ENCODE measurements at places on chromosomes 2 and 18.

DNA sequence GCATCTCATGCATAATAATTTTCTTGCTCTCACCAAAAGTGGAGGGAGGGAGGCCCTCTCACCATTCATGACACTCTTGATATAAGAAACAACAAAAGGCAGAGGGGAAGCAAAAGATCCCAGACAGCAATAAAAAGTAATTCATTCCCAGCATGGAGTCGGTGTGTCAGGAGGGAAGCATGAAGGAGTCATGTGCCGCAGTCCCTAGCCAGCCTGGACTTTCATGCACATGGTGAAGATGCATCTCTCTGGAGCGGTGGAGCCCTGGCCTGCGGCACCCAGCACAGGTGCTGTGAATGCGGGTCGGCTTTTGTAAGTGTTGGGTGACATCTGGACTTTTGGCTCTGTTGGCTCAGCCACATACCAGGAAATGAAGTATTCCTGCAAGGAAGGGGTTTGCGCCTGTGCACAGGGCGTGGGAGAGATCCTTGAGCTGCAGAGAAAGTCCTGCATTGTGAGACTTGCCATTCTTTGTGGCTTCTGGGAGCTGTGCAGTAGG is 119.4 kb downstream of the COPS8 start:
- no peaks in the 10 kb centered on the region for H3K4me1 ChIP-seq
- no peak overlapping the region for H3K4me3 ChIP-seq
- no peaks in the 10 kb centered on the region for H3K27me3 ChIP-seq
- H3K27ac ChIP-seq, result no peak overlapping the region
- H3K36me3 ChIP-seq, result no peaks in the 10 kb centered on the region

- H3K27ac ChIP-seq, result no peak overlapping the region
- no peaks in the 10 kb centered on the region for H3K27me3 ChIP-seq
- no peak overlapping the region for H3K4me3 ChIP-seq
- peaks cover 4% of the 10 kb centered on the region for H3K36me3 ChIP-seq
- no peak for DNase-seq
These were observed 37.2 kb downstream of the HPCAL1 start for GRCh38 chr2:10339647-10340592.

DNA sequence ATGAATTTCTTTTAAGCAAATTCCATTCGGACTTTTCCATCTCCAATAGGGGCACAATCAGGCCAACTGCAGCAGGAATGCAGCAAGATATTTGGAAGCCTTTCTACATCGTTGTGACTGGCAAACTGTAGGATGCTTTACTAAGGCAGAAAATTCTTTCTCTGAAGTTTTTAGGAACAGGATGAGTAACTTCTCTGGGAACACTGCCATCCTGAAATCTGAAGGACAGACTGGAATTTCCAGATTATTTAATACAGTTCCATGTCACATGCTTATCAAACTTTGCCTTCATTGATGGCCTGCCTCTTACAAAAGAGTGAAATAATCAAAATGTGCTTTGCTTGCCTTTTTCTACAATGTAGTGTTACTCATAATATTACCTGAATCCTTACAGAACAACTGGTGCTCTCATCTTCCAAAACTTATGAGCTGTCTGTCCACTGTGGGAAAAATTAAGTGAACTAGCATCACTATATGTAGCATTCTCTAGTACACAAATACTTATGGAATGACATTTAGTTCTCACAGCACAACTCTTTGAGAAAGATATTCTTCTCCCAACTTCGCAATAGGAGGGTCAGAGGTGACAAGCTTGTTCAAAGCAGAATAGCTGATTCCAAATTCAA is 32.0 kb upstream of the MAP2 start:
- no peaks in the 10 kb centered on the region for H3K27me3 ChIP-seq
- no peak overlapping the region for H3K4me3 ChIP-seq
- no peak overlapping the region for H3K27ac ChIP-seq
- no peaks in the 10 kb centered on the region for H3K36me3 ChIP-seq

DNA sequence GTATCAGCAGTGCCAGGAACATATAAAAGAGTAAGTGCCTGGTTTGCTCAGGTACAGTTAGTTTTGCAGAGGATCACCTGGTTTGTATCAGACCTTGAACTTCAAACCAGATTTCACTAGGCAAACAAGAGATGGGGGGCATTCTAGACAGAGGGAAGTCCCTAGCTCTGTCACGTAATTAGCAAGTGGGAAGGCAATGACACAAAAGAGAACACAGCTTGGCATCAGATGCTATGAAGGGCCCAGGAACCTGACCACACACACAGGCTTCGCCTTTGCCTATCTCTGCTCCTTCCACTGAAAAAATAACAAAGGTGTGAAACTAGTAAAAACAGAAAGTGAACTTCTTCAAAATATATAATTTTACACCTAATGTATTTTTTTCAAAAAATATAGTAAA is 62.6 kb downstream of the CERKL start:
- H3K27ac ChIP-seq, result no peak overlapping the region
- H3K36me3 ChIP-seq, result no peaks in the 10 kb centered on the region
- no peak overlapping the region for H3K4me3 ChIP-seq
- no peak for DNase-seq

DNA sequence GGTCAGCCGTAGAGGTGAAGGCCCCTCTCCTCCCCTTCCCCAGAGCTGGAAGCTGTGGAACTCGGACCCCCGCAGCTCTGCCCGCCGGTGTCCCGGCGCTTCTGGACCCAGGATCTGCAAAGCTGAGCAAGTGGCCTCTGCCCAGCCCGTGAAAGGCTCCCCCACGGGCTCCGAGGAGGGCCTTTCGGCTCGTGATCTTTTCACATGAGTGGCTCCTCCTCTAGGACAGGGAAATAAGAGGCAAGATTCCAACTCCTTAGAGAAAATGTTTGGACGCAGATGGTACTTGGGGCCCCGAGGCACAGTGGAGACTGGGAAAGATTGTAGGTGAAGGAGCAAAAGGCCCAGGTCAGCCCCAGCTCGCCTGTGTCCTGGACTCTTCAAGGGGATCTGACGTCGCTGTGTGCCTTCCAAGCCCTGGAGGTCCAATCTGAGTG is 48.2 kb upstream of the SP3 start:
- H3K27me3 ChIP-seq, result no peaks in the 10 kb centered on the region
- H3K4me1 ChIP-seq, result peaks cover 12% of the 10 kb centered on the region
- no peaks in the 10 kb centered on the region for H3K36me3 ChIP-seq
- DNase-seq, result no peak

DNA sequence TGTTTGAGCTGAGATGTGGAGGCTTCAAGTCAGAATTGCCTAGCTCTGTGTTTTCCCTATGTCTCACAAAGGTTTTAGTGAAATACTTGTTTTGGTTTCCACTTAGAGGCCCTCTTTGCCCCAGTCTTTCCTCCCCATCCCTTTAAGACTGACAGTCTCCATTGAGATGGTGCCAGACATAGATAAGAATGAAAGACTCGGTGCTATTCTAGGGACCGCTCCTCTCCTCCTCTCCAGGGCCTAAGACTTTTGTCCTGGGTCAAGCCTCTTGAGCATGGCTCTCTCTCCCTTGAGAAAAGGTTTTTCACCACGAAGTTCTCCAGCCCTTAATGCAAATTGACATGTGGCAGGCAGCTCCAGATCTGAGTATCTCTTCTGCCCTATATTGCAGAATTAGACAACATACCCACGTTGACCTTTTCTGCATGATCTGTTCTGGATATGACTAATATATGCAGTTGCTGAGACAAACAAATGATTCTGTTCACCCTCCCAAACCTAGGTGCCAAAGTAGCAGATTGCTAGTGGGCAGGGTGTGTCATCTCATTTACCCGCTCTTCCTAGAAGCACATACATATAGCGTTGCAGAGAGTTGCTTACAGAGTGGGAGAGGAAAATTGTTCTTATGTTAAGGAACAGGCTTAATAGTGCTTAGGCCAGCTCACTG is 47.5 kb upstream of the ACSL3 start:
- H3K4me1 ChIP-seq, result no peaks in the 10 kb centered on the region
- no peak overlapping the region for H3K4me3 ChIP-seq
- no peaks in the 10 kb centered on the region for H3K36me3 ChIP-seq
- no peaks in the 10 kb centered on the region for H3K27me3 ChIP-seq
- no peak overlapping the region for H3K27ac ChIP-seq

DNA sequence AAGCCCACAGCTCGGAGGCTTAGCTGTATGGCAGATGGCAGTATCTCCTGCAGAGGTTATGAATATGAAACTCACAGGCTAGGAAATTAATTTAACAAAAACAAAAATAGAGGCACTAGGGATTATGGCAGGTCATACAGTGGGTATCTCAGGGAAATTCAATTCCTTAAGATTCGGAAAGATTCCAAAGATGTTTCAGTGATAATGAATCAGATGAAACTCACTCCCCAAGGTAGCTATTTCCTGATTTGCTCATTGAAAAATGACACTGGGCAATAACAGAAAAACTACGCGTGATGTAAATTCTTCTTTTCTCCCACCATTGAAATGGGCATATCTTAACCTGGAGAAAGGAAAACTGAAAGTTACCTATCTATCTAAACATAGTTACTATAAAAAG is 414.1 kb downstream of the STK39 start:
- H3K4me1 ChIP-seq, result no peaks in the 10 kb centered on the region
- no peaks in the 10 kb centered on the region for H3K27me3 ChIP-seq
- H3K4me3 ChIP-seq, result no peak overlapping the region

- H3K27me3 ChIP-seq, result no peaks in the 10 kb centered on the region
- no peak for DNase-seq
- H3K36me3 ChIP-seq, result no peaks in the 10 kb centered on the region
- H3K4me3 ChIP-seq, result no peak overlapping the region
- no peaks in the 10 kb centered on the region for H3K4me1 ChIP-seq
These were observed 516.7 kb upstream of the HS6ST1 start for GRCh38 chr2:128835342-128835855.

DNA sequence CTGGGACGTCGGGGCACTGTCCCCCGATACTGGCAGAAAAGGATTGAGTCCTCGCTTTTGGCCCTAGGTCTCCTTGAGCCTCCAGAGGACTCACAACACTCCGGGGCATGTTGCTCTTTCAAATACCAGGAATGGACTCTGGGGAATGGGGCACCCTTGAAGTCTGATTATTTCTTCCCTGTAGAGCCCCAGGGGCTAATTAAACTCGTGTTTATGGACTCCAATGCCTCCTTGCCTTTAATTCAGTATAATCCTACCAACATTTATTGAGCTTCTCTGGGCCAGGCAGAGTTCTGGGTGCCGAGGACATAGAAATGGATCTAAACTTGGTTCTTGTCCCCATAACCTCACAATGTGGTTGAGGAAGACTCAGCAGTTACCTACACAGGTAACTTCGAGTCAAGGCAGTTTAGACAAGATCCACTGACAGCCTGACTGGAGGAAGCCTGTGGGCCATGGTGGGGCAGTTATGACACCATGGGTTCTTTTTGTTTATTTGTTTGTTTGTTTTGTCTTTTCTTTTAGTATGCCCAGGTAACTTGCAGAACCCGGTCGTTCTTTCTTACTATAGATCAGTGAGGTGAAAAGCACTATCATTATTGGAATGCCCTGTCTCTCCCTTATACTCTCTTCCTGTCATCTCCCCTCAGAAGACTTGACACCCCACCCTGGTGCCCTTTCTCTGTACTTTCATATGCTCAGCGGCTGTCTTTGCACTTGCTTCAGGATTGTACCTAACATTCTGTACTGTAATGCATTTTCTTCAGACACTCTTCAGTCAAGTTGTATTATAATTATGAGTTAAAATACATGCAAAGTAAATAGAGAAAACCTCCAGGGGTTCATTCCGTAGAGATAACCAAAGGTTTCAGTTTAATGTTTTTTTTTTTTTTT is 3.2 kb downstream of the CFLAR start:
- DNase-seq, result no peak
- H3K4me3 ChIP-seq, result peak overlapping the region; percentile 87
- peaks cover 52% of the 10 kb centered on the region for H3K4me1 ChIP-seq
- no peaks in the 10 kb centered on the region for H3K27me3 ChIP-seq
- H3K27ac ChIP-seq, result peak overlapping the region; percentile 94
- H3K36me3 ChIP-seq, result no peaks in the 10 kb centered on the region

DNA sequence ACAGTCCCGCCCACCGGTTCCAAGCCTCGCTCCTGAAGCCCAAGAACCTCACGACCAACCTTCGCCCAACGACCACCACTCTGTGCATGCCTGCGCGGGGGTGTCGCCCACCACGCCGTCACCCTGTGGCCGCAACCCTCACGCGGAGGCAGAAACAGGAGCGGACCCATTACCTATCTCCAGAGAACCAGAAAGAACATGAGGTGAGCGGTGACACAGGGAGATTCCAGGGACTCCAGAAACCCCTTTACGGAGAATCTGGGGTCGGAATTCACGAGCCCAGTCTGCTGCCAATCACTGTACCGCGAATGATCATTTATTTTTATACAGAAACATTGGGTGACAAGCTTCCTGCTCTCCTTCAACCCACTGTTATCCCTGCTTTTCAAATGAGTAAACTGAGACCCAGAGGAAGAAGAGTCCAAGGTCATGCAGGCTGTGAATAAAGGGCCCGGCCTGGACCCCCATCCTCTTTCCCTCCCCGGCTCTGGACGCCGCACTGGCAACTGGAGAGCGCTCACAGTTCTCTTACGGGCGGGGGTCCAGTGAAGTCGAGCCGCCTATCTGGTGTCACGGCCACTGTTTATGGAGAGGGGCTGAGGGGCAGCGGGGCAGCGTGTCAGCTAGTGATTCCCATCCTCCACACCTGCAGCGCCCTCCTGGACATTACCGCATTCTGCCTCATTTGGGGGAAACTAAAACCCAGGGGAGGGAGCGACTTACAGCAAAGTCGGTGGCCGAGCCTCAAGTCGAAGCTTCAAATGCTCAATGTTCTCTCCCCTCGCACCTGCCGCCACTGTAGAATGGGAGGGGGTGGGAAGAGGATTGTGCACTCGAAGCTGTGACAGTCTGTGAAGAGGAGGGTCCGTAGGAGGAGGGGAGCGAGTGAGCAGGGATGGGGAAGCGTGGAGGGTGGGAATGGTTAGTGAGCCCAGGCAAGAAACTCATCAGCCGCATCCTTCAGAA is 723 bp upstream of the SLC30A3 start:
- peaks cover 41% of the 10 kb centered on the region for H3K27me3 ChIP-seq
- H3K27ac ChIP-seq, result no peak overlapping the region
- peak overlapping the region; percentile 66 for H3K4me3 ChIP-seq
- H3K36me3 ChIP-seq, result no peaks in the 10 kb centered on the region
- H3K4me1 ChIP-seq, result peaks cover 35% of the 10 kb centered on the region
- DNase-seq, result no peak

DNA sequence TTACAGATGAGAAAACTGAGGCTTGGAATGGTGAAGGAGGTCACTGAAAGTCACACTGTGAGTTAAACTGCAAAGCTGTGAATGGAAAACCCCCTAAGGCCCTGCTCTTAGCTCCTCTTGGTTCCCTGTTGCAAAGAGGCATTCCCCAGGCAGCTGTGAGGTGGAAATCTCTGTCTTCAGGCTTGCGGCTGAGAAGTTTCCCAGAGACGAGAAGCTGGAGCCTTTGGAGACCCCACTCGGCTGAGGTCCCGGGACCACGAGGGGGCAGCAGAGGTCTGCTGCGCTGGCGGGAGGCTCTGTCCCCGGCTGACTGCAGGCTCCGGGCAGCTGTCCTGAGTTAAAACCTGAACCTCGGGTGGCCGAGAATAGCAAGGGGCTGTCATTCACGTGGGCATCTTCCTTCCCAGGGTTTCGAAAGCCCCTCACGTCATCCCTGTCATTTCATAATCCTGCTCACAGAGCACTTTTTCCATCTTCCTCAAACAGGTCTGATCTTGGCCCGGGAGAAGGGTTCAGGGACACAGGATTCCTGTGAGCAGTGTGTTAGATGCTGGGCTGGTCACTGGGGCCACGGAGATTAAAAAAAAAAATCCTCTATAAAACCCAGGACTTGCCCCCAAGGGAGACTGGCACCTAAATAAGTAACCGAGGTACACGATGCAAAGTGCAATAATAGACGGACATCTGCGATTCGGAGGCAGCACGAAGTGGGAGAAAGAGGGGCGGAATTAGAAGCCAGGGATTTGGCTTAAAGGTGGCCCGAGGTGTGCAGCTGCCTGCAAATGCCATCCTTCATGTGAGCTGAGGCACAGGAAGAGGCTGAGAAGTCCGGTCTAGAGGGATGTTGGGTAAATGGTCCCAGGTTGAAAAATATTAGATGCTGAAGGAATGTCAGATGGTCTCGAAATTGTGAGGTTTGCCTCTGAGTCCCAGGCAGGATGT is 24.6 kb upstream of the ATOH8 start:
- H3K27ac ChIP-seq, result no peak overlapping the region
- H3K4me3 ChIP-seq, result no peak overlapping the region
- DNase-seq, result peak; percentile 50

All from effector memory CD4-positive, alpha-beta T cell (primary cell).